CD8-positive, alpha-beta memory T cell (primary cell): ENCODE measurements at places on chromosomes 12 and 14.

- no peak for DNase-seq
These were observed 61.5 kb upstream of the FZD10 start for GRCh38 chr12:130100634-130101362.

DNA sequence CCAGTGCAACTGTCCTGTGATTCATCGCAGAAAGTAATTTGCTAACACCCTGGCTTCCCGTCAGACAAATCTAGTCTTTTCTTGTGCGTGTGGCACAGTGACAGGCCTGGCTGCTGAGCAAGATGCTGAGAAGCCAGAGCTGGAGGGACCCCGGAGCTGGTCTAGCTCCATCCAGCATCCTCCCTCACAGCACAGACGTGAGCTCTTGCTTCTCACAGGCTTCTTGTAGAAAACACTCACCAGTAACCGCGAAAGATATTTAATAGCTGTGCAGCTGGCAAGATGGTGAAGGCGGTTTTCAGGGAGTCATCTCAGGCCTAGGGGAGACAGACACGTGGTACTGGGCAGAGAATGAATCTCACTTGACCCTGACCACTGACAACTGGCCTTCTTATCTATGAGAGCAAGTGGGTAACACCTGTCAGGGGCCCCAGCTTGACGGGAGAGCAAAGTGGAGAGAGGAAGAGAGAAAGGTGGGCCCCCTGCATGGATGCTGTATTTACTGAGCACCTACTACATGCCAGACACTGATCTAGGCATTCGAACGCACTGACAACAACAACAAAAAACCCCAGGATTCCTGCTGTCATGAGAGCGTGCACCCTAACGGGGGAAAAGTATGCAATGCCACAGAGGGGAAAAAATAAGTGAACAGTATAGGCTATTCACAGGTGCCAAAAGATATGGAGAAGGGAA is 63.3 kb downstream of the CCDC88C start:
- DNase-seq: no peak

DNA sequence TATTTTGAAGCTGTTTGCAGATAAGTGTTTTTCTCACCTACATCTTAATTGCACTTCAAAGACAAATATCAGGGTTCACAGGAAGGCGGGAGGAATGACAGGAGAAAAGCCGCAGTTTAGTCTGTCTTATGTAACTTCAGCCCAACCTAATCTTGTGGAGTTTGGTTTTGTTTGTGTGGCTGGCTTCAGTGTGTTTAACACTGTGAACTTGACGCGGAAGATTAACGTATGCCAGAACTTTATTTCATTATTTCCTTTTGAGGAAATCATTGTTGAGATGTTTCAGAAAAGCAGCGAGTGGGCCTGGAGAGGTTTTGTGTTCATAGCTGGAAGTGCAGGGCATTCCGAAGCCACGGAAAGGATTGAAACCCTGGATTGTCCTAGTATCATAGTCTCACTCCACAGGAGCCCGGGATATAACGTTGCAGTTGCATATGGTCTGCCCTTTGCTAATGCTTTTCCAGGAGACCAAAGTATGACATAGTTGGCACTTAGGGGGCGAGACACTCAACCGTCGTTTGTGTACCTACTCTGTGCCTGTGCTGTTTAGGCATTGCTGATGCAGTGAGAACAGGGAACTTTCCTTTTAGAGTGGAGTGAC is 2.0 kb downstream of the PELI2 start:
- no peak for DNase-seq

DNA sequence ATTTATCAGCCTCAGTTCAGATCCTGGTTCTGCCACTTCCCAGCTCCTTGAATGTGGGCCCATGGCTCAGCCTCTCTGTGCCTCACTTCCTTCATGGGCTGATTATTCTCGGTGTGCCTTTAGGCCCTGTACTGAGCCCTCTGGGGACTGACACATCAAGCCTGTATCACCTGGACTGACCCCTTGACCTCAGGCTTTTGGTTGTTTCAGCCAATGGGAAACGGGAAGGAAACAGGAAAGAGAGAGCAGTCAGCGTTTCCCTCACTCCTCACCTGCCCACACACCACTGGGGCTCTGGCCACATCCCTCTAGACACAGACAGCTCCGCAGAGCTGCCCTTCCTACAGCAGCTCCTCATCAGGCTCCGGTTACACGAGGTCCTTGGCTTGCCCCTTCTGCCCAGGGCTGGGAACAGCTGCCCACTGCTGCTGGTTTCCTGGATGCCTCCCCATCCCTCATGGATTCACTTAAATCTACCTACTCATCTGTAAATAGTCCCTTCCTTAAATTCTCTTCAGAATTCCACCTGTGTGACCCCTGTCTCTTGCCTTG is 37.0 kb upstream of the ITPR2 start:
- DNase-seq: no peak

GRCh38 chr12:70246580-70246979 is 3.3 kb downstream of the CNOT2 start:
- no peak for DNase-seq

GRCh38 chr12:49189731-49190716 is 1.1 kb upstream of the TUBA1A start:
- DNase-seq: no peak

DNA sequence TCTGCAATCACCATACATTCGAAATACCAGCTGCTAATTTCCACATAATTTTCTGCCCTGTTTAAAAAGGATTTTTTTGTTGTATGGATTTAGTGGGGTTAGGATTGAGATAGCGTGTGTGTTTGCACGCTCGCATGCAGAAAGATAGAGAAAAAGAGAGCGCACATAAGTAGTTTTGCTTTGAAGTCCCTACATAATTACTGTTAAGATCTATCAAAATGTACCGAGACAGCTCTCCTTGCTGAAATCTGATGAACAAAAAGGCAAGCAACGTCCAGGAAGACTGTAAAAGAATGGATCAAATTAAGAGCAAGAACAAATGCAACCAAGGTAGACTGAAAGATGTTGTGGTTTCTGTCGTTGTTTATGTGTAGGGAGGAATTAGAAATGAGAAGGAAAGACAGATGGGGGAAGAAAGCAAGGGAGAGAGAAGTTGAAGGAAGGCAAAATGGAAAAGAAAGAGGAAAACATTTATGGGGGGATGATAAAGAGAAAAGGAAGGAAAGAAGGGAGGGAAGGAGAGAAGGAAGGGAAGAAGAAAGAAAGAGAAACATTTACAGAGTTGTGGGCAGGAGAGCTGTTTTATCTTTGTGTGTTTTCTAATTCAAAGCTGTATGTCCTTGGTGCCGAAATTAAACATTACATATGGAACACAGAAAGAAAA is 522.3 kb downstream of the MED13L start:
- no peak for DNase-seq

DNA sequence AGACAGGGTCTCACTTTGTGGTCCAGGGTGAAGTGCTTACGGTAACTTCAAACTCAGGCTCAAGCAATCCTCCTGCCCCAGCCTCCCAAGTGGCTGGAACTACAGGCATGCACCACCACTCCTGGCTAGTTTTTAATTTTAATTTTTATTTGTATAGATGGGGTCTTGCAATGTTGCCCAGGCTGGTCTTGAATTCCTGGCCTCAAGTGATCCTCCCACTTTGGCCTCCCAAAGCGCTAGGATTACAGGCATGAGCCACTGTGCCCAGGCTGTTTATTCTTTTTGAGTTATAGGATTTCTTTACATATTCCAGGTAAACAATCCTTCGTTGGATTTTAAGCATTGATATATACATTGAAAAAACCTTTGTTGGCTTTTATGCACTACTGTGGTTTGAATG is 26.7 kb downstream of the SOCS2 start:
- DNase-seq: no peak

DNA sequence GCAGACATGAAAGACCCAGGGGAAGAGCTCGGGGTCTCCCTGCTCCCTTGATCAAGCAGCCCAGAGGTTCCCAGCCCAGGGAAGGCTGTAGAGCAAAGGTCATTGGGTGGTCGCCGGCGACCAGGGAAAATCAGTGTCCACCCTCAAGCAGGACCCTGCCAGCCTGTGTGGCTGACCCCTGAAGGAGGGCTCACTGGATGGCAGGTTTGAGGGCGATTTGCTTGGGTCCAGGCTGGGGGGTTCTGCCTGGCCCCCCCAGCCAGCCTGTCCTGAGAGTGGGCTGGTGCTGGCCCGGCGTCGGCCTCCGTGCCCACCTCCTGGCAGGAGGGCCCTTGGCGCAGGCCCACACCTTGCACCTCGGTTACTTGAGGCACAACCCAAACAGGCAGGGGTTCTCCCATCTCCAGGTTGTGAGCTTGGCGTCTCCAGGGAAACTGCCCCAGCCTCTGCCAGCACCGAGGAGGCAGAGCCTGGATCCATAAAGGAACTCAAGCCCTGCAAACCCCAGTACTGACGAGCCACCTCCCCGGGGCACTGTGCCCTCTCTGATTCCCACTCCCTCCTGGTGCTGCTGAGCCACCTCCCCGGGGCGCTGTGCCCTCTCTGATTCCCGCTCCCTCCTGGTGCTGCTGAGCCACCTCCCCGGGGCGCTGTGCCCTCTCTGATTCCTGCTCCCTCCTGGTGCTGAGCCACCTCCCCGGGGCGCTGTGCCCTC is 329.0 kb upstream of the SFSWAP start:
- DNase-seq: no peak

GRCh38 chr12:56873382-56873781 is 60.8 kb downstream of the SDR9C7 start:
- DNase-seq: no peak

GRCh38 chr12:132138941-132139871 is 4.9 kb downstream of the DDX51 start:
- DNase-seq: no peak

DNA sequence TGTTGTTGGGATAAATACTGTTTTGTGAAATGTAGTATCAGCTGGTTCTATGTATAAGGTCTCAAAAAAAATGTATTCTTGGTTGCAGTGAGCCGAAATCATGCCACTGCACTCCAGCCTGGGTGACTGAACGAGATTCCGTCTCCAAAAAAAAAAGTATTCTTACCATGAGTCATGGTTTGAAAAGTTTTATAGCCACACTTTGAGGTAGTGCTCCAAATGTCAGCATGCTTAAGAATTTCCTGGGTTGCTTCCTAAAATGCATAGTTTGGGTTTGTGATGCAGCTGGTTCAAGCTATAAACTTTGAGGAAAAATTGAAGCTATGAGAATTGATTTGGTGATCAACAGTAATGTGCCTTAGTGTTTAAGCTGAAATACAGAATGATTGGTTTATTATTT is 48.0 kb downstream of the ETNK1 start:
- DNase-seq: no peak

GRCh38 chr12:90499795-90500194 is 455.2 kb downstream of the CCER1 start:
- no peak for DNase-seq

- DNase-seq: no peak
These were observed 4.2 kb upstream of the VSX2 start for GRCh38 chr14:74235017-74235416.

- DNase-seq: peak; percentile 15
These were observed 67.3 kb downstream of the SPTB start for GRCh38 chr14:64812412-64812811.

DNA sequence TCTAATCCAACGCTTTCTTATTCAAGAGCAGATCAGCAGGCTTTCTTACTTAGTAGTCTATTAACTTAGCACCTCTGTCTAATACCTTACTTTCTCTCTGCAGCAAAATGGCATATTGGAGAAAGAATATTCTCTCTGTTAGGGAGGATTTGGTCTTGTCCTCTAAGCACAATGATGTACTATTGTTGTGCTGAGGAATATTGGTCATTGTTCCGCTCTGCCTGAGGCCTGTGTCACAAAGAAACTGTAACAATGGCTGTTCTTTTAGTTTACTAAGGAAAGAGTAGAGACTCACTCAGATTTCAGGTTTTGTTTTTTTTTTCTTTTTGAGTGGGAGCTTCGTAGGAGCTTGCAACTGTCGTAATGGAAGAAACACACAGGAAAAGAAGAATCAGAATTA is 1358.8 kb downstream of the LRFN5 start:
- DNase-seq: no peak

GRCh38 chr14:95471016-95471415 is 45.4 kb downstream of the SYNE3 start:
- no peak for DNase-seq

GRCh38 chr12:11741434-11742092 is 92.1 kb downstream of the ETV6 start:
- DNase-seq: no peak

GRCh38 chr14:102318781-102319276 is 717 bp upstream of the ZNF839 start:
- no peak for DNase-seq

- no peak for DNase-seq
These were observed 31.8 kb downstream of the ISCA2 start for GRCh38 chr14:74525361-74525851.

DNA sequence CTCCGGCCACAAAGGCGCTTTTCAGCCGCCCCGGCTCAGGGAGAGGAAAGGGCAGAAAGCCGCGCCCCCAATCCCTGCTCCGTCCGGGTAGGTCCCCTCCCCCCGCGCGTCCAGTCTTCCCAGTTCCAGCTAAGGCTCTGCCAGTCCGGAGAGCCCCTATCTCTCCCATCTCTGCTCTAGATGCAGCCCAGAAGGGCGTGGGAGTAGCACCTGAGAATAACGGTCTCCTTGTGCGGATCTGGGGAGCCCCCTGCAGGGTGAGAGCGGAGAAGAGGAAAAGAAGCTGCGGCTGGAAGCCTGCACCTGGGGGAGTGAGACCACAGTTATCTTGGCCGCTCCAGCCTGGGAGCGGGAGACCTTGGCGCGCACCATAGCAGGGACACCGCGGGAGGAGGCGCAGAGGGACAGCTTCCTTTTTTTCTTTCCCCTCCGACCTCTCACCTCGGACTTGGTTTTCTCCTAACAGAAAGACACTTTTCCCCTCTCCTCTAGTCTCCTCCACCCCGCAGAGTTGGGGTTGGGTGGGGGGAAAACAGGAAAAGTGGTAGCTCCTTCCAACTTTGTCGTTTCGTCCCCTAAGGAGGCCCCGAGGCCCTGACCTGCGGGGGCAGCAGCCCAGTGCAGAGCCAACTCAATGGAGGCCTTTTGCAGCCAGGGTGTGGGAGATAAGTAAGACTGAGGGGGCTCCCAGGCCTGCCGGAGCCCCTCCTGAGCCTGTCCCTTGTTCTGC is 2.4 kb downstream of the DHH start:
- peak; percentile 31 for DNase-seq

GRCh38 chr12:29782285-29782870 is 1.4 kb downstream of the TMTC1 start:
- DNase-seq: no peak

GRCh38 chr14:67079846-67080245 is 109.4 kb upstream of the GARIN2 start:
- no peak for DNase-seq

DNA sequence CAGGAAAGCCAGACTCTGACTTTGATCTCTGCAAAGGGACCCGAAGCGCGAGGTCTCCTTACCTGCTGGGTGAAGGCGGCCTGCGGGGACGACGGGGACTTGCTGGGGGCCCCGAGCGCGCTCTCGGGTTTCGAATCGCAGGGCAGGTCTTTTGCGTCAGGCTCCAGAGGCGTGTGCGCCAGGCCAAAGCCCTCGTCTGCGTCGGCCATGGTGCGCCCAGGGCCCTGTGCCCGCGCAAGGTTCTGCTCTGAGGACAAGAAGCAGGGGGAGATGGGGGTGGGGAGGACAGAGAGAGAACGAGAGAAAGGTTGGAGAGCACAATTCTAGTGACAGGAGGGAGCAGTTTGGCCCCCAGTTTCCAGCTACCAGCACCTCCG is 2.3 kb downstream of the TBX5 start:
- no peak for DNase-seq
